NCI-H446 treated with DMSO at 0.1 percent for 48 hours (cell line): ENCODE measurements at places on chromosomes 2 and 18.

- no peak for DNase-seq
Observed at GRCh38 chr2:136162438-136162837, 44.5 kb upstream of the CXCR4 start.

GRCh38 chr2:109663721-109664120 lies 49.6 kb downstream of the SOWAHC start:
- peak; percentile 95 for DNase-seq

GRCh38 chr2:170177950-170178781 lies at the start of gene MYO3B:
TSS of gene MYO3B (plus strand) at chr2:170178147. CDS start at chr2:170178288, 141 bp downstream.
- DNase-seq = no peak

- no peak for DNase-seq
Observed at GRCh38 chr2:119679846-119680245, 845 bp downstream of the TMEM177 start.

GRCh38 chr2:47195148-47195547 lies 40.0 kb upstream of the STPG4 start:
- DNase-seq = no peak

- no peak for DNase-seq
Observed at GRCh38 chr2:37189452-37190153, 1.1 kb upstream of the SULT6B1 start.

DNA sequence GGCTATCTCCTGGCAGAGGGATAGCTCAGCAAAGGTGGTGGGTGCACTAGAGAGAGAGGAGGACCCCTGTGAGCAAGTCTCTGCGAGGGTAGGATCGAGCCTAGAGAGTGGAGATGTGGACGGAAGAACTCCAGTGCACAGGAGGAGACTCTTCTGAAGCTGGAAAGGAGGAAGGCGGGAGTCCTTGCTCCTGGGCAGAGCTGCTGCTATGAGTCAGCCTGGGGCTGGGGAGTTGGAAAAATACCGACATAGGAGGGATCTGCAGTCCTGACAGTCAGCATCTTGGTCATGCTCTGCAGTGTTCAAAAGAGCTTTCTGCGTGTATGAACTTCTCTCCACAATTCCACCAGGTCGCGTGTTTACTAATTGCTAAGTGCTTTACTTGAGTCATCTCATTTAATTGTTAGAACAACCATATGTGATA lies 233.8 kb downstream of the LDLRAD4 start:
- no peak for DNase-seq

DNA sequence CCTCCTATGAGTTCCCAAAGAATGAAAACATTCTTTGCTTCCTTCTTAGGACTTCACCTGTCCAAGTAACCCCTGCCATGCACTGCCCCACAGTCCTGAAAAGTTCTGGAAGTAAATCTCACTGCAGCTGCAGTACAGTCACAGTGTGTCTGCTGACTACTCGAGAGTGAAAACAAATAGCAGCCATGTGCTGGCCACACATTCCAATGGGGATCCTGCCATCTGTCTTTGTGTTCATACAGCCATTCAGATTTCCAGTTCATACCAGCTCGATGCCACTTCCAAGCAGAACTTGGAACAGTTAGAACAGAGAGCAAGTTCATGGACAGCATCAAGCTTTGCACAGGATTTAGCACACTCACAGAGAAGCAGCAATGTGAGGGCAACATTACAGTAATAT lies 629.9 kb upstream of the ACVR2A start:
- peak; percentile 33 for DNase-seq

DNA sequence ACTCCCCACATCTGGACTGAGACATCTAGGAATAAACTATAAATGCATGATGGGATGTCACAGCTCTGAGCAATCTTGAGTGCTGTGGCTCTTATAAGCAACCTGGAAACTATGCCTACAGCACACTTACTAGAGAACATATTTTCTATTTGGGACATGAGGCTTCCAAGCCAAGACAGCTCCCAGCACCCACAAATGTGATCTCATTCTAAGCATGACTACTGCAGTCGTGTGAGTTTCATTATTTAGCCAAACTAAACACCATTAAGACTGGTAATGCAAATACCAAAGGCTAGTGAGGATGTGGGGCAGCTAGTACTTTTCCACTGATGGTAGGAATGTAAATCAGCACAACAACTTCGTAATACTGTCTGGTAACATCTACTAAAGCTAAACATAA lies 72.5 kb downstream of the RTTN start:
- DNase-seq = no peak

DNA sequence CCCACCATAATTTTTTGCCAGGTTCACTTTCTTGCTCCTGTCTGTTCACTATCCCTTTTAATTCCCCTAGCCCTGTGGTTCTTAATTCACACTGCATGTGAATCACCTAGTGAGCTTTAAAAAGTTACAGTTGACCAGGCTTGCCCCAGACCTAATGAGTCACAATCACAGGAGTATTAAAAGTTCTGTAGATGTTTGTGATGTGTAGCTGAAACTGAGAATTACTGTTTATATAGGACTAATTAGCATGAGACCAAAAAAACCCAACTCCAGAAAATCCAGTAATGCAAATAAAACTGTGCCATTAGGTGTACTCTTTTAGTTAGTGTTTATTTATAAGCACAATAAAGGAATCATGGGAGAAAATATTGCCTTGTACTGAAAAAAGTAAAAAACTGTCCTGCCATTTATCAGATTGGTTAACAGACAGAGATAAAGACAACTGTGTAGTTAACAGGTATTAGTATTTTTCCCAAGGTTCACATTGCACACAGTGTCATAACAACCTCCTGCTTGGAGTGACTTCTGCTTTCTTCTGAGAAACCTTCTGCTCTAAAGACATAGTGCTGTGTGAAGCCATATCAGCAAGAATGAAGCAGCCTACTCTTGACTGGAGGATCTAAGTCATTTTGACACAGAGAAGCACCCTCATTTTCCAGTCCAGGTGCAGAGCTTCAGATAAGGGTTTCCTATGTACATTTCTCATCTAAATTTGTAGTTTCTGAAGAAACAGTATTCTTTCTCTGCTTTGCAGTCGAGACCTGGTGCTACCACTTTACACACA lies 39.0 kb downstream of the VAPA start:
- DNase-seq = no peak

GRCh38 chr2:98505311-98505808 lies 60.7 kb downstream of the INPP4A start:
- DNase-seq = no peak
